ENCODE measurements at places on chromosomes 7 and 10.

GRCh38 chr10:56920601-56921261 is 559.7 kb upstream of the ZWINT start:
- no peak for DNase-seq

DNA sequence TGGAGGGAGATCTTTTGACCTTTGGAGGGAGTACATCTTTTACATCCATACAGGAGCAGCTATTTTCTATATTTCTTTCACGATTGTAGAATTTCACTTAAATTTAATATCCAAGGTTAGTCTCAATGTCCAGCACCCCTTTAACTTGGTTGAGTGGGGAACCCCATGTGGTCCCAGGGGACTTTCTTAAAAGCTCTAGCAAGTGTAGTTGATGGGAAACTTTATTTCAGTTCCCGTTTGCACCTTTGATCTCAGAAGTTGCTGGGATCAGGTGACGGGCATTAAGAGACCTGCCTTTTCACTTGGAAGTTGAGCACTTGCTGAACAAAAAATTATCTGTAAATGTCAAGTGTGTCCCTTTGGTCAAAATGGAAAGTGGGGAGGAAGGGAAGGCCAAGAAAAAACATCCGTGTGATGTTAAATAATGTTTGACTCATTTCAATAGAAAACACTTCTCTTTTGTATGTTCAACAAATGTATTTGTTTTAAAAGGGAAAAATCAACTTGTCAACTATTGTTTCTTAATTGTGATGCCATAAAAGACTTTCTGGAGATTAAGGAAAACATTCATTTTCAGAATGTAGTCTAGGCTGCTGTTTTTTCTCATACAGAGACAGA is 370.1 kb upstream of the GALNT17 start:
- no peak for DNase-seq

DNA sequence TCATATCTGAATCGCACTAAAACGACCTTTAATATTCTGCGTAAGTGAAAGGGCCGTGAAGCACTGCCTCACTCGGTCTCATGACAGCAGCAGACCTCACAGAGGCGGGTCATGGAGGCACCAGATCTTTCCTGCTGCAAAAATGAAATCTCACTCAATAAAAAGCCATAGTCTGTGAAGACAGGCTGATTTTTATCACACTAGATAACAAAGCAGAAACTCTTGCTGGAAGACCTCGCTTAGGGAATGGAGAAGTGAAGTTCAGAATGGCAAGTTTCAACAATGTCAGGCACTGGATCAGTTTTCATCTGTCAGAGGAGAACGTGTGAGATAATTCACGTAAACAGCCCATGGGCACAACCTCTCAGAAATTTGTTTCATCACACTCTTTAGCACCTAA is 8.0 kb downstream of the SEPHS1 start:
- no peak for DNase-seq

DNA sequence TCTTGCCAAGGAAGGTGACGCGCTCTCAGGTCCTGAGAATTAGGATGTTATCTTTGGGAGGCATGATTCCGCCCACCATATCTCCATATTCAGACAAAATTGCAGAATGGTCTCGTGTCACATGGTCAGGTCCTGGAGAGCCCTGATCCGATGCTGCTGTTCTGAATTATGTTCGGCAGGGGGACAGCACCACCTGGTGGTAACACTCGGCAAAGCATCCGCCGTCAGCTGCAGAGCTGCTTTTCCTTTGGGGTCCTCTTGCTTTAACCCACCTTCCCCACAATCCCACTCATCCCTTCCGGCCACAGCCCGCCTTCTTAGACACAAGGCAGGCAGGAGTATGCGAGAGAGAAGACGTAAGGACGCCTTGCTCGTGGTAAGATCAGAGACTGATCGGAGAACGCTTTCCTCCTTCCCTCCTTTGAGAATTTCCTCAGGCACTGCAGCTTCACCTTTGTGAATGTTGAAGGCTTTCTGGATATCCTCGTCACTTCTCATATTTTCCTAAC is 327.8 kb upstream of the C7orf33 start:
- DNase-seq = peak; percentile 46

- no peak for DNase-seq
These were observed 71.3 kb upstream of the ZNF804B start for GRCh38 chr7:88688222-88688621.

DNA sequence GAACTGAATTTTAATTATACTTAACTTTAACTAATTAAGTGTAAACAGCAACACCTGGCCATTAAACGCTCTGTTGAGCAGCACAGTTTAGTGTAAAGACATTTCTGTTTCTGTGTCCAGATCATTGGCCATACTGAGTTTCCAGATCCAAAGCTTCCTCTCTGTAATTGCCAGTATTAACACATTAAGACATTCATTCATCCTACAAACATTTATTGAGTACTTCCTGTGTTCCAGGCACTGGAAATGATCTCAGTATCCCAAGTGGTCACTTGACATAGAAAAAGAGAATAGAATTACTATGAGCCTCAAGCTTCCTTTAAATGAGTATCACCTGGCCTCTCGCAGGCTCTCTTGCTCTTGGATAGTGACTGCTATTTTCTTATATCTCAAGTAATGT is 618.1 kb downstream of the SORCS3 start:
- no peak for DNase-seq

GRCh38 chr10:43082087-43082486 is 5.2 kb downstream of the RET start:
- no peak for DNase-seq

- DNase-seq = no peak
These were observed 57.2 kb downstream of the SLC29A4 start for GRCh38 chr7:5339955-5340354.

DNA sequence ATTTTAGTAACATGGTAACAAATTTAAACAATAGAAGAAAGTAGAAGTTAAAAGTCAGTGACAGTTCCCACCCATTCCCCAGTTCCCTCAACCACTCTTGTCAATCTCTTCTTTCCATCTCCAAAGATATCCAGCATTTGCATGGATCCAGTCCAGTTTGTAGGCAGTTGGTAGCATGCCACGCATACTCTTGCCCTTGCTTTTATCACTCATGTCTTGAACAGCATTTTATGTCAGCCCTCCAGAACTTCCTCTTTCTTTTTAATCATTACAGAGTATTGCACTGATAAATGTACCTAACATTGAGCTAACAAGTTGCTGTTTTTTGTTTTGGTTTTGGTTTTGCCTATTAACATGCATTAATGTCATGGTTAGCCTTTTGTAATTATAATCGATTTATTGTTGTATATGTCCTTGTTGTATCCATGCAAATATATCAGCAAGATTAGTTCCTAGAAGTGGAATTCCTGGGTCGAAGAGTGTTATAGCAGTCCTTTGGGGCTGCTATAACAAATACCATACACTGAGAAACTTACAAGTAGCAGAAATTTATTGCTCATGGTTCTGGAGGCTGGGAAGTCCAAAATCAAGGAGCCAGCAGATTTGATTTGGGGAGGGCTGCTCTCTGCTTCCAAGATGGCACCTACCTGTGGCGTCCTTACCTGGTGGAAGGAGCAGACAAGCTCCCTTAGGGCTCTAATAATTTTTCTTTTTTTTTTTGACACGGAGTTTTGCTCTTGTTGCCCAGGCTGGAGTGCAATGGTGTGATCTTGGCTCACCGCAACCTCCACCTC is 25.7 kb downstream of the CHST3 start:
- DNase-seq = no peak

- no peak for DNase-seq
These were observed 71.6 kb downstream of the HERPUD2 start for GRCh38 chr7:35623381-35623780.

DNA sequence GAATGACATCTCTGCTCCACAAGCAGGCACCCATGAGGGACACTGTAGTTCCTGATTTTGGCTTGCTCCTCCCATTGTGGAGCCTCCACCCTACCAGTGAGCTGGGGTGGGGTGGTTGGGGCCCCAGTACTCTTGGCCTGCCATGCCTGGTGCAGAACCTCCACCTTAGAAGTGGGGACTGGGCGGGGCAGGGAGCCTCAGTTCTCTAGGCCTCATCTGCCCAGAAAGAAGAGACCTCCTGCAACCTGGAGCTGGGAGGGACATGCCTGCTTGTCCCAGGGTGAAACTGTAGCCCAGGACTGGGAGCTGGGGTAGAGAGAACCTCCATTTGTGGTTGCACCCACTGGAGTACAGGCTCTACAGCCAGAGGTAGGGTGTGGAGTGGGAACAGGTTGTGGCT is 14.4 kb downstream of the RAMP3 start:
- DNase-seq = no peak

GRCh38 chr7:47685712-47686376 is 103.9 kb upstream of the TNS3 start:
- DNase-seq = no peak

- DNase-seq = no peak
These were observed 457.6 kb downstream of the SEMA3D start for GRCh38 chr7:84729284-84729683.

DNA sequence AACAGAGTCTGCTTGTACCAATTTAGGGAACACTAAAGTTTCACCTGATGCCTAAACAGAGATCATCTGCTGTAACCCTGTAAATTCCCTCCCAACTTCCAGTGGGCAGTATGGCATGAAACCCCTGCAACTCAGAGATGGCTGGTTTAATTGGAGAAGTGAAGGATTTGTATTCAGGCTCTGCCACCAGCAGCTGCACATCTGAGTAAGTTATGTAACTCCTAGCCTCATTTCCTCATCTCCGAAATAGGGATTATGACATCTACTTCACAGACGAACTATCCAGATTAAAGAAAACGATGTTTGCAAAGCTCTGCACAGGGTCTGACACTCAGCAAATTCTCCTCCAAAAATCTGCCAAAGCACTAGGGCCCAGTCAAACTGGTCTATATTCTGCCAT is 493.0 kb downstream of the KCNMA1 start:
- DNase-seq = no peak

DNA sequence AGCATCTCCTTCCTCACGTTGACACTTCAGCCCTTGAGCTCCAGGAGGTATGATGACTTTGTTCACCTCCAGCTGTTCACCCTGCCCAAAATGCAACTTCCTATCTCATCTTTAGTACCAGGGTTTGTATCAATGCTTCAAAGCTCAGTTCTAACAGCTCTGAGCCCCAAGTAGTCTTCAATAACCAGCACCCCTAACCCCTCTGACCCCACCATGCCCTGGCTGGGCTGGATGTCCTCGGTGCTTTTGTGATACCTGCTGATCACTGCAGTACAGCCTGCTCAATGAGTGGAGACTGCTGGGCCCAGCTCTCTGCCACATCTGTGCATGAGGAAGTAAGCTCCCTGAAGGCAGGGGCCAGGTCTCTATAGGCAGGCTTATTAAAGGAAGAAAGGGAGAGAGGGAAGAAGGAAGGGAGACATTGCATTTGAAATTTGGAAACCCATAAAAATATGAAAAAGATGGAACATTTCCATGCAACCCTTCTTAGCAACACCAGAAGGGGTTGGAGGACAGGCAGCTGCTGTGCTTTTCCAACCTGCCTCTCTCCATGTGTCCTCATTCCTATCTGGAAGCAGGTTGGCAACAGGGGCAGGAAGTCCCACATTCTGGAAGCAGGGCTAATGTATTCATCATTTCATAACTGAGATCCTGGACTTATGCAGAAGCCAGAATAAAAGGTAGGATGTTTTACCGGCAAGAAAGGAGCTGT is 756.1 kb downstream of the GRID1 start:
- no peak for DNase-seq

- peak; percentile 78 for DNase-seq
These were observed 1.8 kb upstream of the GLI3 start for GRCh38 chr7:42238709-42239366.

- no peak for DNase-seq
These were observed 16.8 kb downstream of the AKR1B15 start for GRCh38 chr7:134565643-134566136.

DNA sequence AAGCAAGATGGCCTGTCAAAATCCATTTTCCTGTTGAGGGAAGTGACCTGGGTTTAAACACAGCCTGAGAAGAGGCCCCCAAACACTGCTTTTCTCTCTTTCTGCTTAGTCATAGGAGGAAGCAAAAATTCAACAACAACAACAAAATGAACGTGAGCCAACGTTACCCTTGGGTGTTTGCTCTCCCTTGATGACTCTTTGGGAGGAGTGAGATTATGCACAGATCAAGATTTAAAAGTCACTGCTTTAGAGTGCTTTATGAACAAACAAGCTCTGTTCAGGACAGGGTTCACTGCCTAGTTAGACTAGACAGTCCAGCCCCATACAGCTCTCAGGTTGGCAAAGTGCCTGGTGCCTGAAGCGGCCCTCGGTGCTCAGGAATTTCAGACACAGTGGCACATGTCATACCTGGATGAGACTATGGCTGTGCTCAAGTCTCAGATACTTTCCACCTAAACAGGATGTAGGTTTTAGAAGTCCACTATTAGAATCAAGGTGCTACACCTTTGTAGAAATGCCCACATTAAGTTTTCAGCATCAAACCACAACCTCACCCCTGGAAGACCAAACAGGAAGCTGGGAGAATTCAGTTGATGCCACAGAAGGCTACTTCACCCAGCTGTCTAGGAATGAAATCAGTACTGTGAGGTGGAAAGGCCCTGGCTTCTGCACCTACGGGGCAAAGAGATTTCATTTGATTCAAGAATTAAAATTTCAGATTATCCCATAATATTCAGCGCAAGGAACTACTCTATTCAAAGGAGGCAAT is 38.7 kb downstream of the DENND11 start:
- DNase-seq = no peak

- no peak for DNase-seq
These were observed 105.0 kb upstream of the HDAC9 start for GRCh38 chr7:18390535-18390907.

DNA sequence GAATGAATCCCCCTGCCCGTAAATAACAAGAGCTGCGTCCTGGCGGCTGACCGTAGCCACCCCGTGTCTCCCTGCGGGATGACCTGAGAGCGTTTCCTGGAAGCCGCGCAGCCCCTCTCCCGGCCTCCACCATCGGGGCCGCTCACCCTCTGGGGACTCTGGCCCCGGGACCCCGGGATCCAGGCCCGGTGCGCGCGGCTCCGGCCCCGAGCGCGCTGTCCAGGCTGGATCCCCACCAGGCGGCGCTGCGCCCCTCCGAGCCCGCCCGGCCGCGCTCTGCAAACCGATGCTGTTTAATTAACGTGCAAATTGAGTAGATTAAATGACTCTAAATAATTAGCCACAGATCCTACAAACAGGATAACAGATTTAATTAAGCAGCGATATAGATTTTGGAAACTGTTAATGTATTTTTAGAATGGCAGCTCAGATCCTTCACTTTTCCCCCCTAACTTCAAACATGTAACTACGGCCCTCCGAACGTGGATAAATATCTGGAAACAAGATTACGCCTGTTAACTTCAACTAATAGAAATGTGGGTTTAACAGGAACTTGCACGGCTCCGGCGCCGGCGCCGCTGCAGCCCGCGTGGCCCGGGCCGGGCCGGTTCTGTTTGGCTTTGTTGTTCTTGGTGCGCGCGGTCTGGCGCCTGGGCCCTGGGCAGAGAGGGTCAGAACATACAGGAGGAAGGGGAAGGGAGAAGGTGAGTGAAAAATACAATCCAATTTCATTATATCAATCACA is 7.1 kb upstream of the UNCX start:
- no peak for DNase-seq

GRCh38 chr7:11212080-11212711 is 238.5 kb downstream of the PHF14 start:
- peak; percentile 51 for DNase-seq

DNA sequence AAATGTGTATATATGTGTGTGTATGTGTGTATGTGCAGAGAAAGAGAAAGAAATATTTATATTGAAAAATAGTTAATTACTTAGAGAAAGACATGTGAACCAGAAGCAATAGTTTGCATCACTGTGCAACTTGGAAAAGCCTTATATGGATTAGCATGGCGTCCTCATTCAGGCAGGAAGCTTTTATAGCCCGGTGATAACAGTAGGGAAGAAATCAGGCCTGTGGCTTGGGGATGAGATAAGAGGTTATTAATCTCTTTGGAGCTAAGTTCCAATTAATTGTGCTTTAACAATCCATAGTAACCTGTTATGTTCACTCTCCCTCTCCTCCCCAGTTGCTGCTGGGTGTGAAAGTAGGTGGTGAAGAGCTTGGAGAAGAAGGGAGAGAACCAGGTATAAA is 36.5 kb downstream of the IFIT5 start:
- DNase-seq = no peak
